ENCODE measurements at places on chromosomes 13 and 19.

- no peak for DNase-seq
Measured at GRCh38 chr13:27112006-27112405, 59.6 kb downstream of the USP12 start.

- no peak for DNase-seq
Measured at GRCh38 chr13:70311191-70311590, 202.9 kb upstream of the KLHL1 start.

DNA sequence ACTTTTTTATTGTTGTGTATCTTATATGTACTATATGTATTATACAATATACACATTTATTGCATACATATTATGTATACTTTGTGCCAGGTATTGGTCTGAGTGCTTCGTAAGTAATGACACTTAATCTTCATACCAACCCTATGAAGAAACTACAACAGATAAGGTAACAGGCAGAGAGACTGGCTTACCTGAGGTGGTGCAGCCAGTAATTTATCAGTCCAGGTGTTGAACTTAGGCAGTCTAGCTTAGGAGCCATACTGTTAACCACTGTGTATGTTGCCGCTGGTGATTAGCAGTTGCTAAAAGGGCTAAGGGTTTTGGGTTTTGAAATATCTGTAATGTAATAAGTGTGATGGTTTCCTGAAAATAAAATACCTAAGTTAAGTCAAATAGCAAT lies 53.6 kb upstream of the KCTD4 start:
- no peak for DNase-seq

DNA sequence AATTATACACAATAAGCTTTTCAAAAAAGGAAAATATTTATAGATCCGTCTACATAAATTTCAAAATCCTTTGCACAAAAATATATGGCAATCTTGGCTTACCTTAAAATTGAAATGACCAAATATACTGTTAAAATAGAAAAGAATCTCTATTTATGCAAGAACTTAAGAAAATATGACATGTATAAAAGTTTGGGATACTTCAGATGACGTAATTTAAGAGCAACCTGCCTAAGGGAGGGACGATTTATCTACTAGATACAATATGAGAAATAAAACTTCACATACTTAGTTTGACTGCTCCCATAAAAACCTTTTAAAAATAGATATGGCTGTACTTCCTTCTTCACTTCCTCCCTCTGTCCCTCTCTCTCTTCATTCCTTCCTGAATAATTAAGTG lies 587.3 kb upstream of the SPRY2 start:
- no peak for DNase-seq

DNA sequence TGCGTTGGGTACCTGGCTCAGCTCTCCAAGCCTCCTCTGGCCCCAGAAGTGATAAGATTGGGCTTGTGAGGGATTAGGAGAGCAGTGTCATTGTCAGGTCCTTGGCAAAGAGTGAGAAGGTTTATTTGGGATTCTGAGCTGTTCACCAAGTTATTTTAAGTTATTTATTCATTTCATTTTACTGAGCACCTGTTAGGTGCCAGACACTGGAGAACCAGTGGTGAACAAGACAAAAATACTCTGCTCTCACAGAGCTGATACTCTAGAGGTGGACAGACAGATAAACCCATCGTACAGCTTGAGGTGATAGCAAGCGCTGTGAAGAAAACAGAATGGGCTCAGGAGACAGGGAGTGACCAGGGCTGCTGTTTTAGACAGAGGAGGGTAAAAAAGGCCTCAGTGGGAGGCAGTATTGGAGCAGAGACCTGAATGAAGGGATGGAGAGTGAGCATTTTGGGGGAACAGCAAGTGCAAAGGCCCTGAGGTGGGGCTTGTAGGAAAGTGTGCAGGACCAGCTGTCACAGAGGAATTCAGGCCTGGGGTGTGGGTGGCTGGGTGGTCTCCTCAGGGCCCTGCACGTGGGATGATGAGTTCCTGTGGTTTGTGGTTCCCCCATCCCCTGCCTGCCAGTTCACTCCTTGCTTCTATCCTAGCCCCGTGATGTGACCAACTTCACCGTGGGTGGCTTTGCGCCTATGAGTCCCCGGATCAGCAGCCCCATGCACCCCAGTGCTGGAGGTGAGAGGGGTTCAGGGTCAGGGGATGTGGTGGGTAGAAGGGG lies 8.7 kb upstream of the TIMM50 start:
- no peak for DNase-seq

DNA sequence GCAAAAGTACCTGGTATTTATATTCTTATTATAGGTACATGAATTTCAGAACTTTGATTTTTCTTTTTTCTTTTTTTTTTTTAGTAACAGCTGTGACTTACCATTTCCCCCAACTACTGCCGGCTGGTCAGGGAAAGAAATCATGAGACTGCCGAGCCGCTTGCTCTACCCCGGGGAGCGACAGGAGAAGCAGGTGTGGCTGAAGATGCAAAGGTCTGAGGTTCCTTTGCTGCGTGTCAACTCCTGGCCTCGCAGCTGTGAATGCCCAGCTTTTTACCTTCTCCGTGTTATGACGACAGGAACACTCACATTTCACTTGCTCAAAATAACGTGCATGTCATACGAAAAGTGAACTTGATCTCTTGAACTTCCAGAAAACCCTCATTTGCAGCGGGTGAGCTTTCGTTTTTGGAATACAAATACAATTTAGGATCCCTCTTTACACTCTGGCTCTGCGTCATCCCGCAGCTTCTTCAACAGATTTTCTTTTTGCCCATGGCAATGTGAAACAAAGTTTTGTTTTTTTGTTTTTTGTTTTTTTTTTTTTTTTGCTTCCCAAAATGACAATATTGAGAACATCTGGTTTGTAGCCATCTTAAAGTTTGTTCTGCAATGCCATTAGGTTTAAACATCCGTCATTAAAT lies 117.9 kb downstream of the EFNB2 start:
- DNase-seq, result no peak

DNA sequence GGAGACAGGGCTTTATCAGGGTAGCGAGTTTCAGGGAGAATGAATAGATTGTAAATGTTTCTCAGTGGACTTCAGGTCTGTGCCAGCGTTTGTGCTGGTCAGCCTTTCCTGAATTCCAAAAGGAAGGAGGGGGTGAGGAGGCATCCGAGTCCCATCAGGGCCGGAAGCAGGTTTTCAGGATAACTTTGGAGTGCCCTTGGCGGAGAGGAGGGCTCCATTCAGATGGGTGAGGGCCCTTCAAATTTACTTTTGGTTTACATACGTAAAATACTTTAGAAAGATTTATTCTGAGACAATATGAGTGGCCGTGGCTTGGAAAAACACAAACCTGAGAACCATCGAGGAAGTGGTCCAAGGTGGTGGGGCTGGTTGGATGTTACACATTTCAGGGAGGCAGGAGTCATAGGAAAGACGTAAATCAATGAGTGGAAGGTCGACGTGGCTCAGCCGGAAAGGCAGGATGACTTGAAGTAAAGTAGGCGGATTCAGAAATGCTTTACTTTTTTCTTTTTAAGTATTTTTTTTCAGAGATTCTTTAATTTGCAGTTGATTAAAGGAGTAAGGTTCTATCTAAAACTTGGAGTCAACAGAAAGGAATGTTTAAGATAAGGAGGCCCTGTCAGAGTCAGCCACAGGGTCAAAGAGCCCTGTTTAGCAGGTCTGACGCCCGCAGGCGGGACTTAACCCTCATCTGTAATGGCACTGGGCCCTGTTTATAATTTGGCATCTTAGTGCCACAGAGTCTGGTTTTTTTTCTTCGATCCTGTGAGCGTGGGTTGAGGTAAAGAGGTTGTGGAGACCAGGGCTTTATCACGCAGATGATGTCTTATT lies 32.8 kb downstream of the ATP11A start:
- no peak for DNase-seq

- no peak for DNase-seq
Measured at GRCh38 chr19:53308339-53308811, 25.2 kb upstream of the ZNF845 start.

All from stimulated activated CD4-positive, alpha-beta T cell treated with anti-CD3 and anti-CD28 coated beads, Interleukin-4, amount 100 ng/mL, for 1 hour (primary cell).